Hematopoietic multipotent progenitor cell treated with erythropoietin and hydrocortisone succinate and interleukin-3 and kit ligand, for 15 days (in vitro differentiated cells): ENCODE measurements at places on chromosomes 1 and 21.

- DNase-seq: no peak
Observed at GRCh38 chr1:35835398-35835797, 27.6 kb downstream of the AGO4 start.

DNA sequence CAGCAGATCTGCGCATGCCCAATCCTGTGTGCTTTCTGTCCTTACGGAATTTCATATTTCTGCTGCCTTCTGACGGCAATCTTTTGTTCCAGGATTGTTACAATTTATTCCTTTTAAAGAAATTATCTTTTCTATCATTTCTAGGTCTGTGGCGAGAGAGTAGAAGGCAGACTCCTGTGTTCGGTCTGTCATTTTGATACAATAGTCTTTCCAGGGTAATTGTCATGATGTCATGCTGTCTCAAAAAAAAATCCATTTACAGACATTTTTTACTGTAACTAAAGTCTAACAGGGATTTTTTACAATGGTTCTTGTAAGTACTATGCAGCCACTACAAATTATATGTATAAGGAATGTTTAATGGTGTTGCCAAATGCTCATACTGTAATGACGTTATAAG is 9.0 kb upstream of the KRTAP7-1 start:
- DNase-seq: no peak

GRCh38 chr1:208048904-208049303 is 138.0 kb upstream of the CD34 start:
- DNase-seq: no peak

DNA sequence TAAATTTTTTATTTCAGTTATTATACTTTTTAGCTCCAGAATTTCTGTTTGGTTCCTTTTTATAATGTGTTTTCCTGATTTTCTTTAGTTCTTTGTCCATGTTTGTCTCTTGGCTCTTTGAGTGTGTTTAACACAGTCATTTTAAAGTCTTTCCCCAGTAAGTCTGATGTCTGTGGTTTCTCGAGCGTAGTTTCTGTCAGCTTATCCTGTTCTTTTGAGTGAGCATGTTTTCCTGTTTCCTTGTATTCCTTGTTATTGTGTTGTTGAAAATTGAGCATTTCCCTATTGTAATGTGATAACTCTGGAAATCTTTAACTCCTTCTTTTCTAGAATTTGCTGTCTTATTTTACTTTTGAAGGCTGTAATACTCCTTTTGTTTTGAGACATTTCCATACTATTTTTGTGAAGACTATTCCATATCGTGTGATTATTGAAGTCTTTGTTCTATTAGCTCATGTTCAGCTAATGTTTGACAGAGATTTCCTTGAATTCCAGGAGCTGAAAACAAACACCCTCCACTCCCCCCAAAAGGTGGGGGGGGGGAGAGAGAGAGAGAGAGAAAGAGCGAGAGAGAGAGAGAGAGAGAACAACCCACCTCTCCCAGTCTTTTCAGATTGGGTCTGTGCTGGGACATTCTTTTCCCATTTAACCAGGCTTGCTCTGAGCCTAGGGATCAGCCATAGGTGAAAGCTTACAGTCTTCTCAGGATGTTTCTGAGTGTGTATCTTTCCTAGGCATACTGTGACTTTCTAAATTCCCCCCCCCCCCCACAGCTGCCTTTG is 38.3 kb downstream of the SDCCAG8 start:
- no peak for DNase-seq

- DNase-seq: no peak
Observed at GRCh38 chr1:62952596-62952995, 168.7 kb downstream of the ATG4C start.

DNA sequence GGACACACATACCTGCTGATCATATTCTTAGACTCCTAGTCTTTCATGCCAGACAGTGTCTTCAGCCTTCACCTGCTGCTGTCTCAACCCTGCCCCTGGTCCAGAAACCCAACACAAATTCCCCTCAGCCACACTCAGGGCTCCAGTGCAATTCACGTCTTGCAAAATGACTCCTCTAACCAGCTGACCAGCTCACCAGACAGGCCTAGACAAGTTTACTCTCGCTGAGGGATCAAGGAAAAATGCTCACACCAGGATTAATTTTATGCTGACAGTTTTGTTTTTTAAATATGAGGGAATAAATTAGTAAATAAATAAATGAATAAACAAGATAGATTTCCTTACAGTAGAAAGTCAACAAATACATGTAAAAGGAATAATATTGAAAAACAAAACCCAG is 28.5 kb downstream of the CCDC185 start:
- no peak for DNase-seq

DNA sequence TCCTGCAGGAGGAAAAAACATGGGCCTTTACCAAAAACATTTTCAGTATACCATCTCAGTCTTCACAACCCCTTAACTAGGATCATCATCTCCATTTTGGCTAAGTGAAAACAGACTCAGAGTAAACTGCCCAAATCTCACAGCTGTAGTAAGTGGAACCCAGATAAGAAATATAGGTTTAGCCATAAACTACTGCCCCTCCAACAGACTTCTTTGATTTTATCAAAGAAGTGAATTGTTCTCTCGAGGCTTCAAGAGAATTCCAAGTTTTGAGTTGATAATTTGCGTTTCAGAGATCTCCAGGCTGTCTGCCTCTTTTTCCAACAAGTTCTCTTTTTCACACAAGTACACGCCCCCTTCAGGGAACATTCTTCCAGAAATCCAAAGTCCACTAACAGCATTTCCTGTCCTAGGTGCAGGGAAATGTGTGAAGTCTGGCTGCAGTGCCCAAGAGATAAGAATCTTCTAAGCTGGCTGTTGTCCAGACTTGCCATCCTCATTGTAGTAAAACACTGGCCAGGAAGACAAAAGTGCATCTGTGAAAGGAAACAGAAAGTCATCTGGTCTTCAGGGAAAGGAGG is 30.8 kb downstream of the RNF19B start:
- DNase-seq: no peak

DNA sequence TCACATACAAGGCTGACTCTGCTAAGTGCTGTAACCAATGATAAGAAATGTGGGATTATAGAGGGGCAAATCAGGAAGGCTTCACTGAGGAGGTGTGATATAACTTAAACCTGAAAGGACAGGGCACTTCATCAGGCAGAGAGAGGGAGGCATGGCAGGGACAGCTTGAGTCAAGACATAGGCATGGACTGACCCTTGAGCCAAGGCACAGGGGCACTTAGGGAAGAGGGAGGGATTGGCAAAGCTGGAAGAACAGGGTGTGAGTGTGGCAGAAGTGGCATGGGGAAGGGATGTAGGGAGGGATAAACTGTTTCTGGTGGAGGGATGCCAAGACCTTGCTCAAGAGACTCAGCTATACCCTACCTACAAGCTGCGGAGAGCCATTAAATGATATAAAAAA is 81.3 kb downstream of the PLXNA2 start:
- DNase-seq: no peak

DNA sequence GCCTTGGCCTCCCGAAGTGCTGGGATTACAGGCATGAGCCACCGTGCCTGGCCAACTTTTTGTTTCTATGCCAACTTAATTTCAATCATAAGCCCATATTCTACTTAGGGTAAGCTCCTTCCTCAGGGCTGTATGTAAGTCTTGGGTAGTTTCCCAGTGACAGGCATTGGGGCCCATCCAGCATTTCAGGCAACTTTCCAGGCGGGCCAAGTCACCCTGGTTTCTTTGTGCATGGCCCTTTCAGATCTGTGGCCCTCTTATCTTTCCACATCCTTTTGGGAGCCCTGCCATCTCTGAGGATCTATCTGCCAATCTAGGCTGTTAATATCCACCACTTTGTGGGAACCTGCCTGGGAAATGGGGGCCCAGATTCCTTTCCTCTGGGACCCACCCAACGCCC is 58.7 kb downstream of the TNN start:
- no peak for DNase-seq
